Transverse colon (tissue), 4 donors: ENCODE measurements at places on chromosomes 7 and 10. TPM values are rescaled to one million over a fixed set of nuclear protein-coding genes. Genes with fewer than 3 reads are reported as not detected.
A peak's percentile ranks its signal among the peaks of the same experiment; 100 is the strongest.

- no peak overlapping the region for H3K4me3 ChIP-seq
- no peaks in the 10 kb centered on the region for H3K4me1 ChIP-seq
- H3K27me3 ChIP-seq, result no peaks in the 10 kb centered on the region
- H3K27ac ChIP-seq, result no peak overlapping the region
- no peaks in the 10 kb centered on the region for H3K36me3 ChIP-seq
These were observed 445.1 kb downstream of the PLXNA4 start for GRCh38 chr7:132131196-132131595.

DNA sequence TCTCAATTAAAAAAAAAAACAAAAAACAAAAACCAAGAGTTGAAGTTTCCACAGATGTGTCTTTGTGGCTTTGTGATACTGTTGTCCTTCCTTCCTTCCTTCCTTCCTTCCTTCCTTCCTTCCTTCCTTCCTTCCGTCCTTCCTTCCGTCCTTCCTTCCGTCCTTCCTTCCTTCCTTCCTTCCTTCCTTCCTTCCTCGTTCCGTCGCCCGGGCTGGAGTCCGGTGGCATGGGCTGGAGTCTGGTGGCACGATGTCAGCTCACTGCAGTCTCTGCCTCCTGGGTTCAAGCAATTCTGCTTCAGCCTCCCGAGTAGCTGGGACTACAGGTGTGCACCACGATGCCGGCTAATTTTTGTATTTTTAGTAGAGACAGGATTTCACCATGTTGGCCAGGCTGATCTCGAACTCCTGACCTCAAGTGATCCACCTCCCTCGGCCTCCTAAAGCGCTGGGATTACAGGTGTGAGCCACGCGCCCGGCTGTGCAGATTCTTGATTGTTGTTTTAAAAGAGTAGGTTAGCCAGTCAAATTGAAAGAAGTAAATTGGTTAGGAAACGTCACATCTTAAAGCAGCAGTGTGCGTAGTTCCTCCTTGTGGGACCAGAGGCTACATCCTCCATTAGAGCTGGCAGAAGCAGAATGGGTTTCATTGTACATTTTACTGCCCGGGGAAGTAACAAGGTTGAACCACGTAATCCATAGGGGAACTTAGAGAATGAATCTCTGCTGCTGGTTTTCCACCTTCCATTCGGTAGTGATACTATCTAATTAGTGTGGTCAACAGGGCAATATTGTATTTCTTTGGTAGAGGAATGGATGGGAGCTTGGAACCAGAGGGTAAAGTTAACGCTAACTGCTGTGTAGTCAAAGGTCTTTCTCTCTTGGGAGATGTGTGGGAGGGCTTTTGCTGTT lies 20.6 kb downstream of the DNAJB6 start:
- H3K4me3 ChIP-seq, result no peak overlapping the region
- H3K27ac ChIP-seq, result no peak overlapping the region
- peaks cover 13% of the 10 kb centered on the region for H3K4me1 ChIP-seq
- no peaks in the 10 kb centered on the region for H3K36me3 ChIP-seq

DNA sequence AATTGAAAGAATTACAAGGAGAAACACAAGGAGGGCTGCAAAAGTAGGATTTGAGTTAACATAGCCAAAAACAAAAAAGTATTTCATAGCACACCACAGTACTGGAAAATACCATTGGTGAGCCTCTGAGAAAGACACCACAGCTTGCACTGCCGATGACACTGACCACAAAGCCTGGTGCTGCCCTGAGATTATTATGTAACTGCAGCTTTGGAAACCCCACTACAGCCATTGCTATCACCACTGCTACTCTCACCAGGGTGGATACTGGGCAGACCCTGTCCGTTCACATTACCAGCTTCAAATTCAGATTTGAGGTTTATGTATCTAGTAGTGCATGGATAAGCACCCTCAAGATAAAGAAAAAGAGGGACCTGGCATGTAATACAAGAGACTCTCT lies 1246.7 kb upstream of the SORCS1 start:
- no peak for DNase-seq
- H3K36me3 ChIP-seq, result no peaks in the 10 kb centered on the region
- H3K4me3 ChIP-seq, result no peak overlapping the region
- no peak overlapping the region for H3K27ac ChIP-seq
- no peaks in the 10 kb centered on the region for H3K27me3 ChIP-seq

- H3K4me3 ChIP-seq, result no peak overlapping the region
- no peak overlapping the region for H3K27ac ChIP-seq
- H3K4me1 ChIP-seq, result no peaks in the 10 kb centered on the region
- H3K36me3 ChIP-seq, result no peaks in the 10 kb centered on the region
- H3K27me3 ChIP-seq, result no peaks in the 10 kb centered on the region
- no peak for DNase-seq
These were observed 478.6 kb downstream of the LRMDA start for GRCh38 chr10:75910032-75910431.

DNA sequence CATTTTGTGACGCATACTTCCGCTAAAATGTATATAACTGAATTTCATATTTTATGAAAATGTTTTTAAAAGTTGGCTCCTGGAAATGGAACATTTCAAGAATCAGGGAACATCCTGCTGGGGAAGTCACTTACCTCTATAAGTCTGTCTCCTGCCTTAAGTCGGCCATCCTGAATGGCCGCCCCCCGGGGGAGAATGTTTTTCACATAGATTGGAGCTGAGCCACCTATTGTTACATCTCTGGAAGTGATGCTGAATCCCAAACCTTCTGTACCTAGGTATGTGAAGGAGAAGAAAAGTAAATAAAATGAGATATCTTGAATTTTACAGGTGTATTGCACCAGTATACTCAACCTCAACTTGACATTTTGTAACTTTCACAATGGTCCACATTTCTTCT lies 437.3 kb downstream of the PARD3 start:
- no peaks in the 10 kb centered on the region for H3K27me3 ChIP-seq
- no peaks in the 10 kb centered on the region for H3K36me3 ChIP-seq
- H3K27ac ChIP-seq, result no peak overlapping the region
- no peak for DNase-seq

DNA sequence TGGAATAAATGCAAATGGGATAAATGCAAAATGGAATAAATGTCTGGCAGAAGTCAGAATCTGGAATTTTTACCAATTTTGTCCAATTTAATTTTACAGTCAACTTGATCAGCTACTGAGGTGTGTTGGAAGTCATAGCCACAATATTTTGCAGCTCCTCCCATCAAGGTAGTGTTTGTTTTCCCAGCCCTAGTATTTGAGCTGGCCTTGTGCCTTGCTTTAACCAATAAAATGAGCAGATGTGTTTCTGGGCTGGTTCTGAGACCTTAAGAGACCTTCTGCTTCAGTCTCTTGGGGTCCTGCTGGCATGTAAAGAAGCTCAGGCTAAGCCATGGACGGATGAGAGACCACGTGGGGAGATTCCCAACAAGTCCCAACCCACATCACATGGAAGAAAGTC lies 42.7 kb upstream of the RSBN1L start:
- H3K36me3 ChIP-seq, result no peaks in the 10 kb centered on the region
- H3K27ac ChIP-seq, result no peak overlapping the region
- H3K4me3 ChIP-seq, result no peak overlapping the region
- no peaks in the 10 kb centered on the region for H3K27me3 ChIP-seq
- no peak for DNase-seq

DNA sequence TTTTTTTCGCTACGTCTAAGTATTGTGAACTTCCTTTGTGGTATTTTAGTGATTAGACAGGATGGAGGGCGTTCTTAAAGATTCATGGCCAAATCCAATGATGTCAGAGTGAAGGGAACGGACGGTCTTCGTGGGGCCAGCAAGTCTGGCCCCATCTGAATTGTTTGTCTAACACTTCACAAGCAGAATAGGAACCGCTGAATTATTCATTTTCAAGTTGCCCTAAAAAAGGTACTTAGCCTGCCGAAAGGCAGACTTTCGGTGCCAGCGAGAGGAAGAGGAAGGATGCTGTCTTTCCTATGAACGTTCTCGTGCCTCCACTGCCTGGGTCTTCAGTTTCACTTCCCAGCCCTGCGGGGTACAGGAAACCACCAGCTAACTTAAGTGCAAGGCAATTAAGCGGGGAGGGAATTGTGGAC lies 145.7 kb upstream of the SH2B2 start:
- no peaks in the 10 kb centered on the region for H3K4me1 ChIP-seq
- H3K36me3 ChIP-seq, result no peaks in the 10 kb centered on the region
- H3K27ac ChIP-seq, result no peak overlapping the region
- peak; percentile 20 for DNase-seq
- no peak overlapping the region for H3K4me3 ChIP-seq

DNA sequence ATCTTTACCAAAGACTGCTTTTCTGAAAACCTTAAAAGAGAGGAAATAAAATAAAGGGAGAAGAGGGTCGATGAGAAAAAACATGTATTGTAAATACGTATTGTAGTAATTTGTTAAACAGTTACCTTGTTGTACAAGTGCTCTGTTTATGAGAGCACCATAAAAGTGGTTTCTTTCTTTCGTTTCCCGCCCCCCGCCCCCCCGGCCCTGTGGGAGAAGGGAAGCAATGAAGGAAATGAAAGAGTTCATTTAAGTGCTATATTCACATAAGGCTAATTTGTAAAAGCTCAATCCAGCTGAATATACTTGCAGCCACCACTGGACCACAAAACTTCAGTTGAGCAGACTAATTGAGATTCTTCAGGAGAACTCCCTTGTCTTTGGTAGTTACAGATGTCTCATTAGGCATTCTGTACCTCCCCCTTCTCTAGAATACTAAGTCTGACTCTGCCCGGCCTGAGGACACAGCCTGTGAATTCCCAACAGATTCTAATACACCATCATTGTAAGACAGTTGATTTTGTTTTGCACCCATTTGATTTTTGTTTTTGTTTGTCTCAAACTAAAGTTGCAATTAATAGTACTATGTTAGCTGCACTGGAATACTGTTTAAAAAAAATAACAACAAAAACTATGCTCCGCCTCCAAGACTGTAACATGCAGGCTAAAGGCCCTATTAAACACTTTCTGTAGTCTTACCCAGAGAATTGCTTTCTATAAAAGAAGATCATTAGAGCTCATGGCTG lies 124.9 kb downstream of the ARHGAP12 start:
- DNase-seq, result no peak
- H3K27ac ChIP-seq, result no peak overlapping the region
- peaks cover 14% of the 10 kb centered on the region for H3K4me1 ChIP-seq
- no peak overlapping the region for H3K4me3 ChIP-seq

- H3K4me1 ChIP-seq, result no peaks in the 10 kb centered on the region
- H3K27ac ChIP-seq, result no peak overlapping the region
- H3K4me3 ChIP-seq, result no peak overlapping the region
- H3K27me3 ChIP-seq, result no peaks in the 10 kb centered on the region
- H3K36me3 ChIP-seq, result no peaks in the 10 kb centered on the region
These were observed 468.6 kb upstream of the COBL start for GRCh38 chr7:51785171-51785570.

GRCh38 chr7:69114374-69114773 lies 483.9 kb upstream of the AUTS2 start:
- H3K27me3 ChIP-seq, result no peaks in the 10 kb centered on the region
- H3K4me1 ChIP-seq, result no peaks in the 10 kb centered on the region
- DNase-seq, result no peak
- H3K36me3 ChIP-seq, result no peaks in the 10 kb centered on the region

DNA sequence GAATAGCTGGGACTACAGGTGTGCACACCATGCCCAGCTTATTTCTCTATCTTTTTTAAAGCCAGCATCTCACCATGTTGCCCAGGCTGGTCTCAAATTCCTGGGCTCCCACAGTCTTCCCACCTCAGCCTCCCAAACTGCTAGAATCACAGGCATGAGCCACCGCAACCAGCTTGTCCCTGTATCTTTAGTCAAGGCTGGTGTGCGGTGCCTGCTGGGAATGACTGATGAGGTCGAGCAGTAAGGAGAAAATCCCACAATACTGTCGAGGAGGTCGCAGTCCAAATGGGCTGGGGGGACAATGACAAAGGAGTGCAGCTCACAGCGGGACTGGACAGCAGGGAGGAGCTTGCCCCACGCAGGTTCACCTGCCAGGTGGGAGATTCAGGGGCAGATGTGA lies 50.2 kb upstream of the CALN1 start:
- no peak overlapping the region for H3K4me3 ChIP-seq
- no peaks in the 10 kb centered on the region for H3K27me3 ChIP-seq
- DNase-seq, result no peak
- no peak overlapping the region for H3K27ac ChIP-seq

GRCh38 chr10:49068672-49069217 lies 46.6 kb downstream of the VSTM4 start:
- H3K27me3 ChIP-seq, result no peaks in the 10 kb centered on the region
- DNase-seq, result no peak
- H3K27ac ChIP-seq, result no peak overlapping the region
- H3K4me1 ChIP-seq, result no peaks in the 10 kb centered on the region

- H3K27ac ChIP-seq, result peak overlapping the region; percentile 42
- no peak overlapping the region for H3K4me3 ChIP-seq
- H3K27me3 ChIP-seq, result no peaks in the 10 kb centered on the region
- peaks cover 9% of the 10 kb centered on the region for H3K4me1 ChIP-seq
- no peak for DNase-seq
- no peaks in the 10 kb centered on the region for H3K36me3 ChIP-seq
These were observed 204.7 kb downstream of the TAX1BP1 start for GRCh38 chr7:27944643-27945042.

DNA sequence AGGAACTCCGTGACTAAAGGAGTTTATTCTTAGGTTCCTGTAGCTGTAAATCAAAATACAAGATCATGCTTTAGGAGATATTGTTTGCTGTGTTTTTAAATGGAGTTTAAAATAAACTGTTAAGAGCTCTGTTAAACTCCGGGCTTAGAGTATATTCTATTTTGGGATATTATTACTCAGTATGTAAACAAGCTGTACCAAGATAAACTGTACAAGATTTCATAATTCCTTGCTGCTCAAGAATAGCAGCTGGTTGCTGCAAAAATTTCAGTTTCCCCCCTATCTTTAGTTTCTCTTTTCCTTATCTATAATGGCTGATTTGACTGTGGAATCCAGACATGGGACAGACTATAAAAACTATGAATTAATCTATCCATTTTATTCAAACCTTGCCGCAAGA lies 215.7 kb downstream of the HTR7 start:
- no peaks in the 10 kb centered on the region for H3K27me3 ChIP-seq
- no peak overlapping the region for H3K27ac ChIP-seq
- H3K4me3 ChIP-seq, result no peak overlapping the region

DNA sequence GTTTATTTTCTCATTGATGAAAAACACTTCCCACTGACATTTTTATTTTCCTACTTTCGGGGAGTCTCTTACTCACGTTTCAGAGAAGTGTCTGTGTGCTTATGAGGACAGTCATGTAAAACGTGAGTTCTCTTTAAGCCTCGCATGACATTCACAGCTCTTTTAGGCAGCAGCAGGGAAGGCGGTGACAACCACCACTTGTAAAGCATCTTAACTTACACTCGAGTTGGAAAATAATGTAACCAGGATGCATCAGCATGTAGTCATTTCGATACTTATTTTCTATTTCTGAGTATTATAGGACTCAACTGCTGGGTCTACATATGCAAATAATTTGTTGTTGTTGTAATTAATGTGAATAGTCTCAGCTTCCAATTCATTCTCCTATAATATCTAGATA lies 153.6 kb downstream of the SEMA3D start:
- no peak overlapping the region for H3K4me3 ChIP-seq
- no peaks in the 10 kb centered on the region for H3K27me3 ChIP-seq
- no peak for DNase-seq
- H3K36me3 ChIP-seq, result no peaks in the 10 kb centered on the region

GRCh38 chr7:106870983-106871410 lies 5.9 kb downstream of the PIK3CG start:
- H3K36me3 ChIP-seq, result no peaks in the 10 kb centered on the region
- peak overlapping the region; percentile 42 for H3K27ac ChIP-seq
- no peaks in the 10 kb centered on the region for H3K4me1 ChIP-seq
- no peak for DNase-seq
- no peak overlapping the region for H3K4me3 ChIP-seq

Gene AOAH
- total RNA-seq, result 82.8 TPM

Gene ACSM6
- not detected for total RNA-seq

Gene CYP3A4
- total RNA-seq, result 10.0 TPM

Gene THSD7A
- 18.9 TPM for total RNA-seq

Gene RSPH10B2
- total RNA-seq, result not detected

Gene EN2
- total RNA-seq, result not detected

Gene INMT
- total RNA-seq, result 3.8 TPM

Gene CLEC5A
- total RNA-seq, result not detected
